HFF-Myc (cell line): ENCODE measurements at places on chromosomes 3 and 15.

DNA sequence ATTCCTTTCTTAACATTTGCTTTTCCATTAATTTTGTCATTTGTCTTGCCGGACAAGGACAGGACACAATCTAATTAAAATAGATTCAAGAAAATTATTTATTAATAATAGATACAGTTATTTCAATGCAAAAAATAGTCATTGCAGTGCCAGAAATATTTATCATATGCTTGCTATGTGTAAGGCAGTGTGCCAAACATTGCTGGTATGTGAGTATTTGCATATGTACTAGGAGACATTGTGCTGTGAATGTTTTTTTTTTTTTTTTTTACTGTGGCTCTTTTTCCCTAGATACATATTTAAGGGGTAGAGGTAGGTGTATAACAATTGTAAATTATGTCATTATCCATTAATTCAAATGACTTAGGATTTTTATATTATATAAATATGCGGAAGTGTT is 23.3 kb downstream of the SPRED1 start:
- DNase-seq, result no peak

GRCh38 chr15:46938169-46938568 is 779.1 kb upstream of the SEMA6D start:
- no peak for DNase-seq

GRCh38 chr3:151578495-151578894 is 117.6 kb upstream of the IGSF10 start:
- no peak for DNase-seq

- DNase-seq, result no peak
Measured at GRCh38 chr3:195115600-195116406, 155.2 kb downstream of the XXYLT1 start.

DNA sequence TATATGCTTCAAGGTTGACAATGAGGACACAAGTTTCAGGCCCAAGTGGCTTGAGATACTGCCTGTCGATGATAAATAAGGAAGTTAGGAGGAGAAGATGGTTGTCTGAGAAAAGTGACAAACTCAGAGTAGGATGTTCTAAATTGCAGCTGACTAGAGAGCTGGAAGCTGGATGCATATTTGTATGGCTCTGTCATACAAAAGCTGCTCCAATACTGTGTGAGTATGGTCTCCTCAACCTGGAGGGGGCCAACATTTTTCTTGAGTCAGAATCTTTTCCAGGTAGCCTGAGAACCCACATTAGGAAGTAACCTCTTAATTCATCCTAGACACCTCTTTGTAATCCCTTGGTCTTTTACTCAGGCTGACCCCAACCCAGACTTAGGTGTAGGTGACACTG is 28.4 kb upstream of the TPRG1 start:
- DNase-seq, result no peak

DNA sequence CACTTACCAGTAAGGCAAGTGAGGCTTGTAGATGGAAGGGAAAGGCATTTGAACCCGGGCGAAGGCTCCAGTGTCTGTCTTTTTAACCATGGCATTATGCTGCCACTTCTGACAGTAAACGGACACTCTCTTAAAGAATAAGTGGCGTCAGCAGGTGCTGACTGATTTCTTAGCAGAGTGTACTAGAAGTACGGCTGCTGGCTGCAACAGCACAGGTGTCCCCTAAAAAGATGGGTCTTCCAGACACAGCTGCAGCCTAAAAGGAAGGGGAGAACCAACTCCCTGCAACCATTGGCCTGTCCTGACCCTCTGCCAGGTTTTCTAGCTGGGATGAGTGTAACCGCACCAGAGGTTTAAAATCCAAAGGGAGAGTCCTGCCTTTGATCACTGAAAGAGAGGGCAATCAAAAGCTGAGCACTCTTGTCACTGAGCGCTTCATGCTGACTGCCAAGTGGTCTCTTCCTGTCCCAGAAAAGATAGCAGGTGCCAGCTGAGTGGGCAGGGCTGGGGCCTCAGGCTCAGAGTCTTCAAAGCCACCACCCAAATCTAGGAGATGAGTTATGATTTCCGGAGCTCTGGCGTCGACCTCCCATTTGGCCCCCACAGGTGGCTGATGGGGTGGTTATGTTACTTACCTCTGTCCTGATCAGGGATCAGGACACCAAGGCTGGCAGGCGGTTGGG is 255.8 kb downstream of the SLCO3A1 start:
- DNase-seq, result no peak

GRCh38 chr15:87155771-87156170 is 1076.1 kb downstream of the AGBL1 start:
- no peak for DNase-seq

DNA sequence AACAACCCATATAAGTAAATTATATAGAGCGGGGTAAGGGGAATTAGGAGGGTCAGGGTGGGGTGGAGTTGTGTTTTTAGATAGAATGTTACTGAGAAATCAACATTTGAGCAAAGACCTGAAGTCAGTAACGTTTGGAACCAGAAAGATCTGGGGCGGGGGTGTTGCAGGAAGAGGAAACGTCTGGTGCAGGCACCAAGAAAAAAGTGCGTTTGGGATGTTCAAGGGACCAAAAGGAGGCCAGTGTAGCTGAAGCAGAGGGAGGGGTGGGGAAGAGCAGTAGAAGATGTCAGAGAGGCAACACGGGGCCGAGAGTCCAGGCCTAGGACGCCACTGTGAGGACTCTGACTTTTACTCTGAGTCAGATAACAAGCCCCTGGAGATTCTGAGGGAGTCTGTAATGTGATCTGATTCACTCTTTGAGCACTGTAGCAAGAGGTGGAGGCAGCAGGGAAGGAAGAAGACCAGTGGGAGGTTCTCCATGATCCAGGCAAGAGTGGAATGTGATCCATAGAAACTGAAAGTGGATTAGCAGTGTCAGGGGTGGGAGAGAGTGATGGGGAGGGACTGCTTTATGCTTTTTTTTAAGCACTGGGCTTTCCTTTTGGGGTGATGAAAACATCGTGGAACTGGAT is 179.3 kb upstream of the CHRM5 start:
- peak; percentile 5 for DNase-seq

GRCh38 chr3:35929158-35929557 is 289.8 kb downstream of the ARPP21 start:
- no peak for DNase-seq

- DNase-seq, result no peak
Measured at GRCh38 chr3:153146191-153147053, 15.6 kb upstream of the RAP2B start.

DNA sequence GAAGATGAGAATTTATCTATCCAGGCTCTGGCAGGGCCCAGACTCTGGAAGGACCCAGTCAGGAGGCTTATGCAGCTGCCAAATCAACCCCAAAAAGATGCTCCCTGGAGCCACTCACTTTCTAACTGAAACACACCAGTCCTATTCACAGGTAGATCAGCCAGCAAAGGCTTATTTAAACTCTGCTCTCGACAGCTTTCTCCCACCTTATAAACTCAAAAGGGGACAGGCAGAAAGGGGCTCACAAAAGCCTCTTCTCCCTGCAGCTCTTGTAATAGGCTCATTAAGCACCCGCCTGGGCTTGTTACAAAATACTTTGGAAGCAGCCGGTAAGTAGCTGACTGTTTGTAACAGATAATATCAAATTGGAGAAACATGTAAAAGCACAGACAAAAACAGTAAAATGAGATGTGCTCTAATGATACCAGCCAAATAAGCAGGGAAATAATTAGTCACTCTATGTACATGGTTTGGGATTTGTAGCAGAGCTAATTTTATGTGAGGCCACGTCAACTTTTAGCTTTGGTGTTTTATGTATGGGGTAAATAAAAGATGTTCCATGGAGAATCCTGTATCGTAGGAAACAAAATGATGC is 213.8 kb downstream of the NR2F2 start:
- no peak for DNase-seq
